ENCODE measurements at places on chromosomes 7 and 10.
A peak's percentile ranks its signal among the peaks of the same experiment; 100 is the strongest.

DNA sequence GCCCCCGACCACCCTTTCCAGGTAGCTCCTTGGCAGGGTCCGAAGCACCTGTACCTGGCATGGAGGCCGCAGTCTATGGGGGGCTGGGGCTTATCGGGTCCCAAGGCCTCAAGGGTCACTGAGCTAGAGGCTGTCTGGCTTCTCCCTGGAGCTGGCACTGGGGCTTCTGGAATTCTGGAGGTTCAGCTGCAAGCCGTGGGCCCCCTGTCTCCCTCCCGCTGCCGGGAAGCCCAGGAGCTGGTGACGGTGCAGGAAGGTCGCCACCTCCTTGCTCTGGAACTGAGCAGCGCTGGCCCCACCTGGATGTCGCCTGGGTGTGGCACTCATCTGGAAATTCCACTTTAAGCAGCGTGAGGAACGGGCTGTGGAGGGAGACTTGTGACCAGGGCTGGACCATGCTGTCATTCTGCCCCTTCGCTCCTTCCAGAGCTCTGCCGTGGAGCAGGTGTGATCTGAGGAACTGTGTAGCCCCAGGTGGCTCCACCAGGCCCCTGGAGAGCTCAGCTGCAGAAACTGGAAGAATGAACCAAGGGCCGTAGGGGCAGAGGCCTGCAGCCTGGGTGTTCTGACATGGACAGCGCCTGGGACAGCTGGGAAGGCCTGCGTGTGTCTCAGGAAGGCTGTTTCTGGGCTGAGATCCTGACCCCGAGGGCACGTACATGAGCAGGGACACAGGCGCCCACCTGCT, 129.7 kb upstream of the PPP2R2D start:
- no peaks in the 10 kb centered on the region for H3K36me3 ChIP-seq
- no peak overlapping the region for H3K4me3 ChIP-seq
- H3K27ac ChIP-seq = no peak overlapping the region

- no peak overlapping the region for H3K27ac ChIP-seq
- no peaks in the 10 kb centered on the region for H3K27me3 ChIP-seq
- no peak overlapping the region for H3K4me3 ChIP-seq
- DNase-seq = no peak
- no peaks in the 10 kb centered on the region for H3K36me3 ChIP-seq
These were observed 43.3 kb upstream of the LRRN3 start for GRCh38 chr7:111047595-111047994.

DNA sequence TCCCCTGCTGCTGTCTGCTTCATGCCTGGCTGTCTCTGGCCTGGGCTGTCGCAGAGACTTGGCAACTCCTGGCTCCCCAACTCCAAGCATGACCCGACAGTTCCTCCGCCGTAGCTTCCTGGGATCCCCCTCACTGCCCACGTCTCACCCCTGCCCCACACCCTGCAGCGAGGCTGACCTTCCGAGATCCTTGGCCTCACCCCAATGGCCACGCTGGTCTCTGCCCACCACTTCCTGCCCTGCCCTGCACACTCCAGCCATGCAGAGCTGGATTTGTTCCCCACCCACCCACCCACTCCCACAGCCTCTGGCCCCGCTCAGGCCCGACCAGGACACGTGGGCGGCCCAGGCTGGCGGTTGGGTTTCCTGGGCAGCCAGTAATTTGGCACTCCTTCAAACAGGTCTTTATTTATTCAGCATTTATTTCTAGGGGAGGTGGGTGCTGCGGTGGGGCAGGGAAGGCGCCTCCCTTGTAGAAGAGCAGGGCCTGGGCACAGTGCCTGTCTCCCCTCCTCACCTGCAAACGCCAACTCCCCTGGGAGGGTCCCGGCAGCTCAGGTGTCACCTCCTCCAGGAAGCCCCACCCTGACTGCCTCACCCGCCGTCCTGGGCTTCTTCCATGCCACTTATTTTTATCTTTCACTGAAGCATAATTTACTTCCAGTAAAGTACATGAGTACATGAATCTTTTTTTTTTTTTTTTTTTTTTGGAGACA, 25.5 kb downstream of the GTF2IRD1 start:
- H3K4me1 ChIP-seq = no peaks in the 10 kb centered on the region
- H3K4me3 ChIP-seq = no peak overlapping the region
- H3K27ac ChIP-seq = no peak overlapping the region

DNA sequence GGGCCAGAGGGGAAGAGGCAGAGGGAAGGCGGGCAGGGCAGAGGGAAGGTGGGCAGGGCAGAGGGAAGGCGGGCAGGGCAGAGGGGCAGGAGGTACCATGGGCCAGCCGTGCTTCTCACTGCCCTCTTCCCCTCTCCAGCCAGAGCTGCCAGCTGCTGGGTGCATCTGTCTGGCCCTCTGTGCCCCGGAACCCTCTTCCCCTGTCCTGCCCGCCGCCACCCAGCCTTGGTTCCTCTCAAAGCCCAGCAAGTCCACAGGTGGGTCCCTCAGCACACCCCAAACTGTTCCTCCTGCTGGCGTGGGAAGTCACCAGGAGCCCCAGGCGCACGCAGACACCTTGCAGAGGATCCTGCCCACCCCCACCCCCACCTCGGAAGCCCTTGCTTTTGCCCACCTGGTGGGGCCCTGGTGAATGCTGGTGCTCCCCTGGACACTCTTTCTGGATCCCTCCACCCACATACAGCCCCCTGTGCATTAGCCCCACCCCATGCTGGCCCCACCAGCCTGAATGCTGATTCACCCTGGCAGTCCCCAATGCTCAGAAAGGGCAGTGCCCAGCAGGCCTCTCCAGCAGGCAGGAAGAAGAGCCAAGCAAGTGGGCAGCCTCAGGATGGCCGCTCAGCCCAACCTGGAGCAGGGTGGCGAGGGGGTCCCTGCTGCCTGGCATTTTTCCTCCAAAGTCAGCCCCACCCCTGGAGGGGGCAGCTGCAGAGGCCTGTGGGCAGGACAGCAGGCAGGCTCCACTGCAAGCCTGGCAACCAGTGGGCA, 1.9 kb upstream of the PWWP2B start:
- H3K36me3 ChIP-seq = peaks cover 6% of the 10 kb centered on the region
- H3K27ac ChIP-seq = no peak overlapping the region
- peak overlapping the region; percentile 37 for H3K4me3 ChIP-seq
- H3K27me3 ChIP-seq = no peaks in the 10 kb centered on the region

DNA sequence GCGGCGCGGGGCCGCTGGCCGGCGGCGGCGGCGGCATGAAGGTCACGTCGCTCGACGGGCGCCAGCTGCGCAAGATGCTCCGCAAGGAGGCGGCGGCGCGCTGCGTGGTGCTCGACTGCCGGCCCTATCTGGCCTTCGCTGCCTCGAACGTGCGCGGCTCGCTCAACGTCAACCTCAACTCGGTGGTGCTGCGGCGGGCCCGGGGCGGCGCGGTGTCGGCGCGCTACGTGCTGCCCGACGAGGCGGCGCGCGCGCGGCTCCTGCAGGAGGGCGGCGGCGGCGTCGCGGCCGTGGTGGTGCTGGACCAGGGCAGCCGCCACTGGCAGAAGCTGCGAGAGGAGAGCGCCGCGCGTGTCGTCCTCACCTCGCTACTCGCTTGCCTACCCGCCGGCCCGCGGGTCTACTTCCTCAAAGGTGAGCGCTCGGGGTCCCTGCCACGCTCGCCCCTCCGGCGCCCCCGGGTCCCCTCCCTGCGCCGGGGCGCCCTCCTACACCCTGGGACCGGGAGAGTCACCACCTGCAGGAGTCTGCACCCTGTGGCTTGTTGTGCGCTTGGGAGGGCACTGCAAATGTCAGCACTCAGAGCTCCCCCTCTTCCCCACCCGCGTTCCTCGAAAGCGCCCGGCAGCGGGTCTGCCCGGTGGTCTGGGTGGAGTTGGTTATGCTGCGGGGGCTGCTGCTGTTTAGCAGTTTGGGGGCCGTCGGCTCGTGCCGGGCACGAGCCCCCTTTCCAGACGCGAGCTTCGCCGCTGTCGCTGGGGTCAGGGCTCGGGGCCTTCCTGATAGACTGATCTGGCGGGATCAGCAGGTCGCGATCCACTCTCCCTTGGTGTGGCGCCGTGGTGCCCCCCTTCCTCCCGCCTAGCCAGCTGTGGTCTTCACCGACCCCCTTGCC, 627 bp downstream of the DUSP5 start:
- H3K36me3 ChIP-seq = peaks cover 52% of the 10 kb centered on the region
- H3K4me1 ChIP-seq = peaks cover 58% of the 10 kb centered on the region
- H3K4me3 ChIP-seq = peak overlapping the region; percentile 99
- DNase-seq = no peak

DNA sequence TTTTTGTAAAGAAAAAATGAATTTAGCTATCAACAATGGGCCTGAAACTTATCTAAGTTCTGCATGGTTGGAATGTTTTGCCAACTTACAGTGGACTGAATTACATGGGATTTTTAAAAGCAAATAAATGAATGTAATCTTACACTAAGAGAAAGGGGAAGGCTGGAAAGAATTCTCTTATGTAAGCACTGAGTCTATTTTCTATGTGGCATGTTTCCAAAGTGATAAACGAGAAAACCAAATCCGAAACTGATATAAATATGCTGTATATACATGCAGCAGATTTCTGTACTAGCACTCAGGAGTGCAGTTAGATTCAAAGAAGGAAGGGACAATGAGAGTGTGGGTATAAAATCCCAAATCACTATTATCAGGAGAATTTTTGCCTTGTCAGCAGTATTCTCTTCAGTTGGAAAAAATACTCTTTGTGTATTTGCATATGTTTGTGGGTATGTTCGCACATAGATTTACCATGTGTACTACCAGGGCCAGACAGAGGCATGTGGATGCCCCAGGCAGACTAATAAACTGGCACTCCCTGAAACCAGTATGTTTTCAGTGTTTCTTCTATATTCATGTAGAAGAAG, 334.3 kb upstream of the SEMA3D start:
- H3K27me3 ChIP-seq = no peaks in the 10 kb centered on the region
- H3K36me3 ChIP-seq = no peaks in the 10 kb centered on the region
- H3K27ac ChIP-seq = no peak overlapping the region

- peaks cover 9% of the 10 kb centered on the region for H3K36me3 ChIP-seq
- H3K4me1 ChIP-seq = peaks cover 14% of the 10 kb centered on the region
- H3K27me3 ChIP-seq = no peaks in the 10 kb centered on the region
These were observed 40.7 kb downstream of the RALA start for GRCh38 chr7:39664057-39664456.

GRCh38 chr7:136656516-136656915, 211.9 kb upstream of the CHRM2 start:
- H3K4me1 ChIP-seq = no peaks in the 10 kb centered on the region
- no peak for DNase-seq
- H3K27me3 ChIP-seq = no peaks in the 10 kb centered on the region
- H3K27ac ChIP-seq = no peak overlapping the region
- H3K4me3 ChIP-seq = no peak overlapping the region
- H3K36me3 ChIP-seq = no peaks in the 10 kb centered on the region

GRCh38 chr10:114311496-114312209, 72.6 kb downstream of the VWA2 start:
- no peak for DNase-seq
- H3K4me1 ChIP-seq = no peaks in the 10 kb centered on the region
- no peak overlapping the region for H3K27ac ChIP-seq
- H3K4me3 ChIP-seq = no peak overlapping the region
- H3K36me3 ChIP-seq = no peaks in the 10 kb centered on the region

Data from natural killer cell treated with Interleukin-12 subunit alpha and Interleukin-12 subunit beta and Interleukin-15 and Interleukin-18, amount 100 ng/mL, for 72 hours (primary cell).